CD4-positive, alpha-beta T cell treated with Interleukin-4 for 1 hour (primary cell): ENCODE measurements at places on chromosomes 3 and 15.
A peak's percentile ranks its signal among the peaks of the same experiment; 100 is the strongest.

- DNase-seq, result no peak
These were observed 145.1 kb downstream of the SEMA6D start for GRCh38 chr15:47862402-47862801.

GRCh38 chr3:49867871-49868321, 1.8 kb downstream of the CAMKV start:
- no peak for DNase-seq

DNA sequence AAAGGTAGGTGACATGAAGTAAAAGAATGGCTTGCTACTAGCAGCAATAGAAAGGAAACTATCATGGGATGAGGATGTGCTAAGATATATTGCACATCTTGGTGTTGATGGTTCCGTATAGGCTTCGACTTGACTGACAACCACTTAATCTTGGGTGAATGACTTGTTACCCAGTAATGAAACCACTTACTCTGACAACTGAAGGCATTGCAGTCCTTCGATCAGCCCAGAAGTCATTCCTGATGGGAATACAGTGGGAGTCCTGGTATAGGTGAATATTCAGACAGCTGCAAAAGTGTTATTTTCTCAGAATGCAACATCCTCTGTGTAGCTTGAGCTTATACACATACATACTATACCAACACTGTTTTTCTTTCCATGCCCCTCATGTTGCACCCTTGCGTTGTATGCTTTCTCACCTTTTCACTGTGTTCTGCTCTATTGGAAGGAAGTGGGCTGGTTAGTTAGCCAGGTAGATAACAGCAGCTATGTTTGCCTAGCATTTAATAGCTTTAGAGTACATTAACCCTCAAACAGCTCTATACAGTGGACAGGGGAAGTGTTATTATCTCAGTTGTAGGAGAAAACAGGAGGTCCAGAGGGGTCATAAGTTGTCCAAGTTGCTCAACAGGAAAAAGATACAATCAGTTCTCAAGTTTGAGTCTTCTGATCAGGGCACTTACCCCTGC, 376.5 kb downstream of the MFSD1 start:
- DNase-seq, result no peak

GRCh38 chr15:64774037-64774628, 1.3 kb downstream of the RBPMS2 start:
- no peak for DNase-seq

- no peak for DNase-seq
These were observed 53.7 kb upstream of the TRAK1 start for GRCh38 chr3:42037318-42037945.

DNA sequence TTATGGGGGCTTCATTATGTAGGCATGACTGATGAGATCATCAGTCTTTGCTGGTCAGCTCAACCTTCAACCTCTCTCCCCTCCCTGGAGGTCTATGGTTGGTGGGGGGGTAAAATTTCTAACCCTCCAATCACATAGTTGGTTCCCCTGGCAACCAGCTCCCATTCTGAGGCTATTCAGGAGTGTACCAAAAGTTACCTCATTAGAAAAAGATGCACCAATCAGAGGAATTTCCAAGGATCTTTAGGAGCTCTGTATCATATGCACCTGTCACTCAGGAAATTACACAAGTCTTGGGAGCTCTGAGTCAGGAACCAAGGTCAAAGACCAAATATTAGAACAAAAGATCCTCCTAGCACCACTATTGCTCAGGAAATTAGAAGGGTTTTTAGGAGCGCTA, 21.4 kb upstream of the LEO1 start:
- no peak for DNase-seq

DNA sequence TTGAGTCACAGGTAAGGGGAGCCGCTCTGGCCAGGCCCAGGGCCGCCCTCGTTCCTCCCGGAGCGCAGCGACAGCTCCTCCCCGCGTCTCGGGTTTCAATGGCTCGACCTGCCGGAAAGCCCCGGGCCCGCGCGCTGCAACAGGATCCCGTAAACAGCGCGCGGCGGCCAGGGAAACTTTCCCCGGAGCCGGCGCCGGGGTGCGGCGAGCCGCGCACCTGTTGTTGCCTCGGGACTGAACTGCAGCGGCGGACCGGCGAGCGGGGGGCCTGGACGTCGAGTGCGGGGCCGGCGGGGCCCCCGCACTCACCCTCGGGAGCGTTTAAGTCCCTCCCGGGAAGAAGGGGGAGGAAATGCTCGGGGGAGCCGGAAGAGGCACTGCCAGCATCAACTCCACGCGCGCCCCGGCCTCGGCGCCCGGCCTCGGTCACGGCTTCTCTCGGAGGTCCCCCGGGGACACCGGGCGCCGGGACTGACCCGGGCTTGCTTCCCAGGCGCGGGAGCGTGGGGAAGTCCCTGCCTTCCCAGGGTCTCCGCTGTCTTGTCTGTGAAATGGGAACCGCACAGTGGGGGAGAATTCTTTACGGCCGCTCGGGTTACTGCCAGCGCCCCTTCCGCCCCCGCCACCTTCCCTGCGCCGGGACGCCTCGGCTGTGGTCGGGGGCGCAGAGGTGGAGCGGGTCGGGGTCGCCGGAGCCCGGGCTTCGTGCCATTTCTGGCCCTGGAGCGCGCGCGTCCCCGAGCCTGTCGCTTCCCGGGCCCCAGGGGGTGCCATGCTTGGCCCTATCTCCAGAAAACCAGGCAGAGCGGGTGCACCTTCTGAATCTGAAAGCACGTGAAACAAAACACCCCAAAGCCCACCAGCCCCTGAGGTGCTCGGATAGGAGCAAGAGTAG, 7.5 kb upstream of the PGPEP1L start:
- peak; percentile 21 for DNase-seq

DNA sequence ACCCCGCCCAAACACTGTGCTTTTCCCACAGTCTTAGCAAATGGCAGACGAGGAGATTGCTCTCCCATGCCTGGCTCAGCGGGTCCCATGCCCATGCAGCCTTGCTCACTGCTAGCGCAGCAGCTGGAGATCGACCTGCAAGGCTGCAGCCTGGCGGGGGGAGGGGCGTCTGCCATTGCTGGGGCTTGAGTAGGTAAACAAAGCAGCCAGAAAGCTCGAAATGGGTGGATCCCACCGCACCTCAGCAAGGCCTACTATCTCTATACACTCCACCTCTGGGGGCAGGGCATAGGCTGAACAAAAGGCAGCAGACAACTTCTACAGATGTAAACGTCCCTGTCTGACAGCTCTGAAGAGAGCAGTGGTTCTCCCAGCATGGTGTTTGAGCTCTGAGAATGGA, 27.2 kb upstream of the WDR5B start:
- no peak for DNase-seq

GRCh38 chr3:71395927-71396695, 187.4 kb downstream of the FOXP1 start:
- no peak for DNase-seq

GRCh38 chr3:72299321-72299802, 514.4 kb upstream of the PROK2 start:
- no peak for DNase-seq

DNA sequence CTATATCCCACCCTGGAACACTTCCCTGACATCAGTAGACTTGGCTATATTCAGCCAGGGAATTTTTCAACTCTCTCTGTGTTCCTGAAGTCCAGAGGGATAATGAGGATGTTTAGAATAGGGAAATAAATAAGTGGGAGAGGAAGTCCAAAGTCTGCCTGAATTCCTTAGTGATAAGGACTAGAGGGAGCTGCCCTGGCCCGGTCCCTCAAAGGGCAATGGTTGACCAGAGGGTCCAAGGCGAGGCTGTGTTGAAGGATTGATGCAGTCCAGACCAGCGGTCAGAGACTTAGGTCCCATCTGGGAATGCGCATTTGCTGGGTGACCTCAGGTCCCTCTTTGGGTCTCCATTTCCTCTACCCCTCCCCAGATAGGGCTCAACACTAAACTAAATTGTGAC, 7.9 kb downstream of the VIPR1 start:
- no peak for DNase-seq

DNA sequence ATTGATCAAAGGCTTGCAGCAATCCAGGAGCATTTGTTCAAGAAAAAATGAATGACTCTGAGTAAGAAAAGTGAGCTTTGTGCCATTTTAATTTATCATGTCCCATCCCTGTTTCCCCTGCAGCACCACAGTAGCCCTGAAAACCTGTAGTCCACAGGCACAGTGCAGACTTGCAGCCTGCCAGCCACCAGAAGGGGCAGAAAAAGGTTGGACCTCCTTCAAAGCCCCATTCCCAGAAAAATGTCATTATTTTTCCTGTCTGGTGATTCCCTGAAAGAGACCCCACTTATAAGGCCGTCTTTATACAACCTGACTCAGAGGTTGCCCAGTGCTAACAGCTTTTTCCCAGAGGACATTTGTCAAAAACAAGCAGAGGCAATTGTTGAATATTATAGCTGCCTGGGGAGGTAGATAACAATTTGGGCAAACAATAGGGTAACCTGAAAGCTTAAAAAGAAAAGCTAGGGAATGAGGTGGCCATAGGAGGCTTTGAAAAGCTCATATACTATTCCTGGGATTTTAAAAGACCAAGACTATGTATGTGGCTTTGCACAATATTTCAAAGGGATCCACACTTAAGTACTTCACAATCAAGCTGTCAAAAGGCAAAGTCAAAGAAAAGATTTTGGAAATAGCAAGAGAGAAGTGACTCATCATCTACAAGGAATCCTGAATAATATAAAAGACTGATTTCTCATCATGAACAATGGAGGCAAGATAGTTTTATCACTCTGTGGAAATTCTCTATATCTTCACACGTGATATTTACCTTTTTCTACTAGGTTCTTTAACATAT, 136.8 kb upstream of the PLXNA1 start:
- DNase-seq, result no peak

GRCh38 chr3:95539950-95540483, 1274.4 kb upstream of the EPHA6 start:
- DNase-seq, result no peak

DNA sequence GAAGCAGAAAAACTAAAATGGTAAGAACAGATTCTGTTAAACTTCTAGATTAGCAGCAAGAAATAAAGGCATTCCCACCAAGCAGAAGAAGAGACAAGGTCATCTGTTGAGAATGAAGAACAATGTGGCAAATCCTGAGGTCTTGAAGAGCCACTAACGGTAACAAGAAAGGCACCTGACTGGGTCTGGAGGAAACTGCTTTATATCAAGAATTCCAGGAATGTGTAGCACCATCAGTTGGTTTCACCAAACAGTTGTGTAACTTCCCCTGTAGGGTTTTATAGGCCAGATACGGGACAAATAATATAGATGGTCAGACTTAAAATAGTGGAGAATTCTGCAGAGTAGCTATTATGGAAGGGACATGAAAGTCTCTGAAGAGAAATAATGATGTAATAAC, 57.3 kb downstream of the ACAP2 start:
- DNase-seq, result no peak

DNA sequence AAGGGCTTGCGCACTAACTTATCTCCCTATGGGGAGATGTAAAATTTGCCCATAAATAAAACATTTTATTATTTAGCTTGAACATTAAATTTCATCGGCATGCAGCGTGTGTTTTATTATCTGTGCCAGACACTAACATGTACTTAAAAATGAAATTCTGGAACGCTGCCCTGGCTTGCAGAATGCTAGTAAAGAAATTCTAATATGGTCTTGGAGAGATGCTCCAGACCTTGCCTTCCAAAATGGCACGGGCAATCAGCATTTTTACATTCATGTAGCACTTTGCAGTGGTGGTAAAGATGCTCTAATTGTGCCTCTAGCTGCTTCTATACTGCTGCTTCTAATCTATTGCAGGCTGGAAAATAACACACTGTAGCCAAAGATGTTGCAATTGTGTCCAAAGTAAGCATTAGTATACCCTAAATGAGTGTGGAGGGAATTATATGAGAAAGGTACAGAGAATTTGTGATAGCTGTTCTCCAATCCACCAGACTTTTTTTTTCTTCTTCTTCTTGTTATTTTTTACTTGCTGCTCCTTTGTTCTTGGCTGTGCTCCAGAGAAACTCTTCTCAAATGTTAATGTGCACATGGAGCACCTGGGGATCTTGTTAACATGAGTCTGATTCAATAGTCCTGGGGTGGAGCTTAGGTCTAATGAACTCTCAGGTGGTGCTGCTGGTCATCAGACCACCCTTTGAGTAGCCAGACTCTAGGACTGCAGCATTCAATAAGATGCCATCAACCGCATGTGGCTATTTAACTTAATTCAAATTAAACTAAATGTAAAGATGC, 47.3 kb downstream of the CRABP1 start:
- no peak for DNase-seq

DNA sequence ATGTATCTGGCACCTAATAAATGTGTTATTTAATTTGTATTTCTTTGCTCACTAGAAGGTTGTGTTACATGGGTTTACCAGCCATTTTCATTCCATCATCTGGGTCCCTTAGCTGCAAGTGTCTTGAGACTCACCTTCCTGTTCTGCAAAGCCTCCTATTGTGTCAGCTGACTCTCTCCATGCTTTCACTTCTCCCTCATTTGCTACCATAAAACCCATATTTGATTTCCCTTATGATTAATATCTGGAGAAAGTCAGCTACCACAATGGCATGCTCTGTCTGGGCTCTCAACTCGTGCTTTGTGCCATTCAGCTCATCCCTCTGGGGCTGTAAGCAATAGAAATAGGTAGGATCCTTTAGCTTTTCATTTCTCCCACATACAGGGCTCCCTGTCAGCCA, 79.5 kb upstream of the EIF1B start:
- no peak for DNase-seq

DNA sequence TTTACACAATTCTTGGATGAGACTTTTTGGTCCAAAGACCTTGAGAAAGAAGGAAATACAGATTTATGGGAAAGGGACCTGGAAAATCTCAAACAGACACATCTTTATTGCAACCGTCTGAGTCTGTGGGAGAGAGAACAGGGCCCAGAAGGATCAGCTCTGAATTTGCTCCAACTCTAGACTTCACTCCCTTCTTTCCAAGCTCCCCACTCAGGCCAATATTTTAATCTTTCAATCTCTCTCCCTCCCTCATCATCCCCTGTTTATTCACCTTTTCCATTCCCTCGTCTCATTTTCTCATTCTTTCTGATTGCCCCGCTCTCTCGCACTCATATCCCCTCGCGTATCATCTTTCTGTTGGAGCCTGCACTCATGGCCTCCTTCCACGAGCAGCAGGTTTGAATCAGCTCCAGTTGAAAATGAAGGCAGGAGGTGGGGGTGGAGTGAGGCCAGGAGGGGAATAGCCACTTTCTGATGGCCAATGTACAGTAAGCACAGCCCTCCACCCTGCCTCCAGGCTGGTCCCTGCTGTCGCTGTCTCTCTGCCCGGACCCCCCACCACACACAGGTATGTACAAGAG, 63.6 kb upstream of the BOC start:
- DNase-seq, result no peak

GRCh38 chr3:161551697-161552096, 55.1 kb downstream of the OTOL1 start:
- no peak for DNase-seq

GRCh38 chr3:126460381-126460780, 15.3 kb downstream of the ZXDC start:
- no peak for DNase-seq
